Mesendoderm (in vitro differentiated cells): ENCODE measurements at places on chromosomes 5 and 9.
A peak's percentile ranks its signal among the peaks of the same experiment; 100 is the strongest.

GRCh38 chr5:118228489-118228888 lies 759.9 kb downstream of the DTWD2 start:
- no peaks in the 10 kb centered on the region for H3K4me1 ChIP-seq
- H3K36me3 ChIP-seq: no peaks in the 10 kb centered on the region
- no peaks in the 10 kb centered on the region for H3K27me3 ChIP-seq
- no peak overlapping the region for H3K4me3 ChIP-seq

DNA sequence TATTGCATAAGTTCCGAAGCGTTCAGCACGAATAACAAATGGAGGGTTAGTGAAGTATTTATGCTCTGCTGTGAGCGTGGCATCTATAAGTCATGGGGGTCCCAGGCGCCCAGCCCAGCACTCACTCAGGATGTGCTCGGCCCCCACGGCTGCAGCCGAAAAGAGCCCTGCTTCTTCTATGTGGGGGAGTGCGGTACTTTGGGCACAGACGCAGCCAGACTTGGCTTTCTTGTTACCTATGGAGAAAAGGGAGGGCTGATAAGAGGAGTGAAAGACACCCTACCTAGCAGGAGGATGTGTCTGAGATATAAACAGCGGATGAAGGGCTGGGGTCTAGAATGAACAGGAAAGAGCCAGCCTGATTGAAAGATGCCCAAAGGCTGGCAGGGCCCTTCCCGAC lies 51.4 kb downstream of the MRPL36 start:
- H3K27ac ChIP-seq: no peak overlapping the region
- no peak for DNase-seq
- H3K4me1 ChIP-seq: no peaks in the 10 kb centered on the region
- H3K27me3 ChIP-seq: no peaks in the 10 kb centered on the region

GRCh38 chr9:12785260-12785770 lies 10.5 kb downstream of the LURAP1L start:
- no peaks in the 10 kb centered on the region for H3K4me1 ChIP-seq
- no peak for DNase-seq
- no peak overlapping the region for H3K27ac ChIP-seq
- no peaks in the 10 kb centered on the region for H3K36me3 ChIP-seq
- H3K27me3 ChIP-seq: no peaks in the 10 kb centered on the region
- no peak overlapping the region for H3K4me3 ChIP-seq

DNA sequence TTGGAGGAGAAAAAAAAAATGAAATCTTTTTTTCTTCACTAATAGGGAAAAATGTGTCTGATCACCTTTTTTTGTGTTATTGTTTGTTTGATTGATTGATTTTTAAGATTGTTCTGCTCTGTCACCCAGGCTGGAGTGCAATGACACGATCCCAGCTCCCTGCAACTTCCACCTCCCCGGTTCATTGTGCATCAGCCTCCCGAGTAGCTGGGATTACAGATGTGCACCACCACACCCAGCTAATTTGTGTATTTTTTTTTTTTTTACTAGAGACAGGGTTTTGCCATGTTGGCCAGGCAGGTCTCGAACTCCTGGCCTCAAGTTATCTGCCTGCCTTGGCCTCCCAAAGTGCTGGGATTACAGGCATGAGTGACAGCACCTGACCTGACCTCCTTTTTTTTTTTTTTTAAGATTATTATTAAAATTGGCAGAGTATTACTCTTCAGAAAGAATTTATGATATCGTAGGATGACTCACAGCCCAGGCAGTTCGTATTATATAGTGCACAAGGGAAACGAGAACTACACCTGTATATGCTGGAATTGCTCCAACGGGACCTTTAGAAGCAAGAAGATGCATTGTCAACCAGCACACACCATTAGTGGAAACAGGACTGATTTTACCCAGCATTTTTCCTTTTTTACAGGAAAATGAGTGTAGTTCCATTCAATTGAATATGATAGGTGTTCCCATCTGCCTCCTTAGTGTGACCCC lies 27.7 kb downstream of the FUBP3 start:
- H3K27me3 ChIP-seq: no peaks in the 10 kb centered on the region
- H3K4me3 ChIP-seq: no peak overlapping the region
- H3K36me3 ChIP-seq: peaks cover 3% of the 10 kb centered on the region
- H3K4me1 ChIP-seq: no peaks in the 10 kb centered on the region
- no peak for DNase-seq

- H3K4me1 ChIP-seq: peaks cover 6% of the 10 kb centered on the region
- H3K27ac ChIP-seq: no peak overlapping the region
These were observed 74.7 kb downstream of the SPRY4 start for GRCh38 chr5:142250119-142250518.

DNA sequence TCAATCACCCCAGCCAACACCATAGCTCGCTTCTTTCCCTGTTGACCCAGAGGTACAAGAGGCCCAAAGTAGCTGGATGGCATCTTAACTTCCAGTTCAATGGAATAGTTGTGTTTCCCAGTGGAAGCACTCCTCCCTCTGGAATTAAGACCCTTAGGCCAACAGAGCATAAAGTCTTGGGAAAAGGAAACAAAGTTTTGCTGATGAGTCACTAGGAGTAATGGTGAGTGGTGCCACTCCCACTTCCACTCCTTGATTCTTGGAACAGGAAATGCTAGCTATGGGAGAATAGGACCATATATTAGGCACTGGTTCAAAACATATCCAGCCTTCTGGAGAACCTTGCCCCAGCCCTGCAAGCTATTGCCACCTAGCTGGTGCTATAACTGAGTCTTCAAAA lies 44.7 kb upstream of the LMX1B start:
- H3K27me3 ChIP-seq: no peaks in the 10 kb centered on the region
- peaks cover 5% of the 10 kb centered on the region for H3K4me1 ChIP-seq
- no peak overlapping the region for H3K4me3 ChIP-seq
- no peaks in the 10 kb centered on the region for H3K36me3 ChIP-seq
- H3K27ac ChIP-seq: no peak overlapping the region
- DNase-seq: no peak

GRCh38 chr5:68762201-68762600 lies 331.6 kb upstream of the SLC30A5 start:
- H3K27ac ChIP-seq: no peak overlapping the region
- no peak for DNase-seq
- H3K27me3 ChIP-seq: no peaks in the 10 kb centered on the region
- H3K36me3 ChIP-seq: no peaks in the 10 kb centered on the region
- H3K4me3 ChIP-seq: no peak overlapping the region

DNA sequence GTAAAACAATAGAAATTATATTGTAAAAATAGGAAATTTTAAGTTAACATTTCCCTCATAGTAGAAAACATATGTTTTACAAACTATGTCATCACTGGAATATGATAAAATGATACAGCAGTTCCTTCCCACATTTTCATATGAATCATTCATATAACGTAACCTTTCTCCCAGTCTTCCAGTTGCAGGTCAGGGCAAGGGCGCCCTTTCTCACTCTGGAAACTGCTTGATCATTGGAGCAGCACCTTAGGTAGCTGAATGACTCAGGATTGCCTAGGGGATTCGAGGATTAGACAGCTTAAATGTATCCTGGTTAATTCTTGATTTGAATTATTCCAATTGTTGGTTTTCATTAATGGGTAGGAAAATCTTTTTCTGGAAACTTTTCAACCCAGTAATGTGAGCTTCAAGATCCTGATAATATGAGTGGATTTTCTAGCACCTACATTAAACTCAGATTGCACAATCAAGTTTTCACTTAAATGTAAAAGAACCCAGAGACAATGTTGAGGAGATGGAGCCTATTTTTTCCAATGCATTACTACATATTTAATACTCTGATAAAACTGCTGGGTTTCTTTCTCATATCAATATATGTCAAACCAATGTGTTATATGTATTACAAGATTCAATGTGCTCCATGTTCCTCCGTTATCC lies 32.6 kb upstream of the ANXA1 start:
- H3K36me3 ChIP-seq: no peaks in the 10 kb centered on the region
- H3K27ac ChIP-seq: no peak overlapping the region
- no peaks in the 10 kb centered on the region for H3K4me1 ChIP-seq
- DNase-seq: peak; percentile 32

DNA sequence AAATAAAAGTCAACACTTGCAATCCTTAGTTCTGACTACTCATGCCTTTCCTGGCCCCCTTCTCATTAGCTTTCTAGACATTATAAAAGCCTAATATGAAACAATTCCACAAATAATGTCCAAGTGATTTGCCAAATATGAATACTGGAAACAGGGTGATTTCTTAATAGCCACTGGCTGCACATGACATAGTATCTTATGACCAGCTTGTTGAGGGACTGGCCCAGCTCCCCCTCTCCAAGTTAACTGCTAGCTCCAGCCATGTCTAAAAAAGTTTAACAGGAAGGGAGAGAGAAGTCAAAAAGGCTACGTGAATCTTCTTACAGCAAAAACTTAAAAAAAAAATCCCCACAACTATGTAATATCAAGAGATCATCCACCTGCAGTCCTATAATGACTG lies 1.5 kb downstream of the CERT1 start:
- no peak overlapping the region for H3K27ac ChIP-seq
- H3K27me3 ChIP-seq: no peaks in the 10 kb centered on the region
- no peak overlapping the region for H3K4me3 ChIP-seq

DNA sequence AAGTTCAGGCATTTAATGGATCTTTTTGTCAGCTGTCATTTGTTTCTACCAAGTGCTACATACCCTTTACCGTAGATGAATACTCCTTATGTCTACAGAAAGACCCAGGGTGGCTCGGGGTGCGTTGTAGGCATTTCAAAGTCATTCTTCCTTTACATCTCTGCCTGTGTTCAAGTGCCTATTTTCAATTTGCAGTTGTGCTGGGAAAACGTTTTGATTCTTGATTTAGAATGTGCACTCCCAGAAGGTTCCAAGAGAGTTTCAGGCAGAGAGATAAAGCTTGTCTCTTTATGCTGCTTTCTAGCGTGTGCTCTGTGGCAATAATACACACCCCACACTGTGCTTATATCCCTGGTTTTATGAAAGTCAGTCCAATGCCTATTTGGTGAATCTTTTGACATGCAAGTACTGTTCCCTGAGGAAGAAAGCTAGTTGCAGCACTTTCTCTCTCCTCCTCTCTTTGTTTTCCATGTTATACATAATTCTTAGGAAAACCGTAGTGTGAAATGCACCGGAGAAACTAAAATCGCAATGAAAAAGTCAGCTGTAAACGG lies 828.1 kb upstream of the ZNF608 start:
- no peaks in the 10 kb centered on the region for H3K4me1 ChIP-seq
- H3K36me3 ChIP-seq: no peaks in the 10 kb centered on the region
- H3K4me3 ChIP-seq: no peak overlapping the region
- H3K27ac ChIP-seq: no peak overlapping the region

DNA sequence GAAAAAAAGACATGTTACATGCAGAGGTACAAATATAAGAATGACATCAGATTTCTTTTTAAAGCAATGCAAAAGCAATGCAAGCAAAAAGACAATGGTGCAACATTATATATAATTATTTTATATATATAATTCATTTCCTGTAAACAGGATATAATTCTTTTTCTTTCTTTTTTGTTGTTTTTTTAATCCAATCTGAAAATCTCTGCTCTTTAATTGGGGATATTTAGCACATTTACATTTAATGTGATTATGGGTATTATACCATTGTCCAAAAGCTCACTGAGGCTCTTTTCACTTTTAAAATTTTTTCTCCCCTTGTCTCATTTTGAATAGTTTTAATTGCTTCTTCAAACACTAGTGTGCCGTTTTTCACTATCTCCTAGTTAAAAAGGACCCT lies 148.9 kb downstream of the FGF18 start:
- no peak for DNase-seq
- no peaks in the 10 kb centered on the region for H3K4me1 ChIP-seq
- H3K27ac ChIP-seq: no peak overlapping the region
- H3K27me3 ChIP-seq: no peaks in the 10 kb centered on the region

DNA sequence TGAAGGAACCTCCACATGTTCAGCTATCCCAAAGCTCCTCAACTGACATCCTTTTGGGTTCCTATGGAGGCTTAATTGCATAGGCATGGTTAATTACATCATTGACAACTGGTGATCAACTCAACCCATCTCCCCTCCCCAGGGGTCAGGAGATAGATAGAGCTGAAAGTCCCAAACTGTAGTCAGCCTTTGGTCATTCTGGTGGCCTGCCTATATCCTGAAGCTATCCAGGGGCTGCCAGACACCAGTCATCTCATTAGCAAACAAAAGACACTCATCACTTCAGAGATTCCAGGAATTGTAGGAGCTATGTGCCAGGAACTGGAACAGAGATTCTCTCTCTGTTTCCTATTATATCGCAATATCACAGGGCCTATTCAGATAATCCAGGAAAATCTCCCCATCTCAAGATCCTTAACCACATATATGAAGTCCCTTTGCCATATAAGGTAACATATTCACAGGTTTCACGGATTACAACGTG lies 646.5 kb upstream of the GRAMD2B start:
- peak overlapping the region; percentile 25 for H3K27ac ChIP-seq
- no peaks in the 10 kb centered on the region for H3K27me3 ChIP-seq
- peaks cover 7% of the 10 kb centered on the region for H3K4me1 ChIP-seq
- no peak overlapping the region for H3K4me3 ChIP-seq
- peak; percentile 93 for DNase-seq

- H3K36me3 ChIP-seq: no peaks in the 10 kb centered on the region
- no peak overlapping the region for H3K4me3 ChIP-seq
- no peak for DNase-seq
- H3K4me1 ChIP-seq: no peaks in the 10 kb centered on the region
- H3K27ac ChIP-seq: no peak overlapping the region
These were observed 580.4 kb upstream of the KLF4 start for GRCh38 chr9:108069991-108070390.

DNA sequence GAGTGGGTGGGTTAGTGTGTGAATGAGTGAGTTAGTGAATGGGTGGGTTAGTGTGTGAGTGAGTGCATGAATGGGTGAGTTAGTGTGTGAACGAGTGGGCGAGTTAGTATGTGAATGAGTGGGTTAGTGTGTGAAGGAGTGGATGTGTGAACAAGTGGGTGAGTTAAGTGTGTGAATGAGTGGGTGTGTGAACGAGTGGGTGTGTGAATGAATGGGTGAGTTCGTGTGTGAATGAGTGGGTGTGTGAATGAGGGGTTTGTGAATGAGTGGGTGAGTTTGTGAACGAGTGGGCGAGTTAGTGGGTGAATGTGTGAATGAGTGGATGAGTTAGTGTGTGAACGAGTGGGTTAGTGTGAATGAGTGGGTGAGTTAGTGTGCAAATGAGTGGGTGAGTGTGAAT lies 34.0 kb downstream of the NKD2 start:
- no peak overlapping the region for H3K27ac ChIP-seq
- H3K36me3 ChIP-seq: no peaks in the 10 kb centered on the region
- no peaks in the 10 kb centered on the region for H3K27me3 ChIP-seq
- no peaks in the 10 kb centered on the region for H3K4me1 ChIP-seq
- DNase-seq: no peak

- peaks cover 3% of the 10 kb centered on the region for H3K4me1 ChIP-seq
- no peak for DNase-seq
- H3K27ac ChIP-seq: peak overlapping the region; percentile 31
- no peaks in the 10 kb centered on the region for H3K36me3 ChIP-seq
These were observed 644 bp downstream of the IER5L start for GRCh38 chr9:129177443-129177790.

DNA sequence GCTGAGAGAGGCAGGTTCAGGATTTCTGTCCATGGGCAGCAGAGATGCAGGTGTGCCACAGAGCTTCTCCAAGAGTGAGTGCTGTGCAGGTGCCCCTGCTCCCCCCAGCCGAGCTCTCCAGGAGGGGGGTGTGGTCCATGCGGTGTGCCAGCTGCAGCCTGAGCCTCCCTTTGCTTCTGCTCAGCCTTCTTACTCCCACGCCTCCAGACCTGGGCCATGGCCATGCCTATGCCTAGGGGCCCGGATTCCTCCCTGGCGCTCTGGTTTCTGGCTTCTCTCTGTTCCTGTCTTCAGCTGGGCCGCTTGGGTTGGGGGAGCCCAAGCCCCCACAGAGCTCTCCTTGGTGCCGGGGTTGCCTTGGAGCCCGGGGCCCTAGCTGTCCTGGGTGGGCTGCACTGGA lies 133.3 kb downstream of the CACNA1B start:
- no peak overlapping the region for H3K4me3 ChIP-seq
- H3K36me3 ChIP-seq: no peaks in the 10 kb centered on the region
- H3K27ac ChIP-seq: no peak overlapping the region
